ENCODE measurements at places on chromosomes 5 and 9. TPM values are rescaled to one million over a fixed set of nuclear protein-coding genes. Genes with fewer than 3 reads are reported as not detected.

DNA sequence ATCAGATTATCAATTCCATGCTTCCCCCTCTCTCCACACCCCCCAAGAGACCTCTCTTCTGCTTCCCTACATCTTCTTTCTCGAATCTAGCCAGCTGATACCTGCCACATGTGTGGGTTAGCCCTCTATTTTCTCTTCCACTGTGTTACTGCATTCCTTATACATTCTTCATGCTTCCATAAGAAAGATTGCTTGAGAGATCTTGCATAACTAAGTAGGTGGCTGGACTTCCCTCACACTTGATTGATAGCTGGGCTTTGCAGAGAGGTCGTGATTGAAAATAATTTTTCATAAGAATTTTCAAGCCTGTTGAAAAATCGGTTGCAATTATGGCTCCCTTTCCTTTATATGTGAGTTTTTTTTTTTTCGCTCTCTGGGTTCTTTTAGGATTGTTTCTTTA, 33.0 kb upstream of the PANK3 start:
- no peak for DNase-seq

Gene MSX2
- total RNA-seq, result not detected

GRCh38 chr5:11898-12297, 80.1 kb upstream of the PLEKHG4B start:
- DNase-seq, result no peak

DNA sequence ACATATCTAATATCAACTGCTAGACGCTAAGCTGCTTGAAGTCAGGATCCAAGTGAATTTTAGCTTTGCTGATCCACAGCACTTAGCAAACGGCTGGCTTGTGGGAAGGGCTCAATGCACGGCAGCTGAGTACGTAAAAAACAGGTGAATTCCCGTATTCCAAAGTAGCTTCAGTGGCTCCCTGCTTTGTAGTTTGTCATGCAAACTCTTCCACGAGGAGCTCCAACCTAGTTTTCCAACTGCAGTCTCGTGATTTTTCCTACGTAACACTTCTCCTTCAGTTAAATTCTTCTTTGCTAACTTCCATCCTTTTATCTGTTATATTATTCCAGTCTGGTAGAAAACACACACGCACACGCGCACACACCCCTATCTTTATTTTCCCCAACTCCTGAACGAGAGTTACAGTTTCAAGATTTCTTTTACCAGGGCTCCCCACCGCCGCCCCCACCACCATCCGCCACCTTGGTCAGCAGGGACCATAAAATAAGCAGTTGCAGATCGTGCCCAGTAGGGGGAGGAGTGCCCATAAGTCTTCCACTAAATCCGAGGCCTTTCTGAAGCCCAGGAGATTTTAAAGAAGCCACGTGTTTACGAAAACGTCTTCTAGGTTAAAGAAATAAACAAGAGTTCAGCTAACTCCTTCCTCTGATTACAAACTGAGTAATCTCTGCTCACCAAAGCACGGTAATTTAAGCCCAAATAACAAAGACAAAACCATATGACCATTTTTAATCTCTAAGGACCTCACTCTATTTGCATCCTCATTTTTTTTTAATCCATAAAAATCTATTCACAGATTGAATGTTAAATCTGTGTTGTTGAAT, 34.8 kb upstream of the TRIO start:
- DNase-seq, result peak; percentile 70

Gene IFNA16
- total RNA-seq, result not detected

GRCh38 chr9:95313010-95313498, 4.5 kb downstream of the FANCC start:
- DNase-seq, result no peak
